Cerebellar nuclear complex (tissue), 1 donor: ENCODE measurements at places on chromosomes 2 and 18.

- DNase-seq: no peak
Measured at GRCh38 chr18:9803698-9804516, 81.9 kb upstream of the TXNDC2 start.

GRCh38 chr2:186848873-186849578 lies at the start of gene ZSWIM2:
Gene ZSWIM2, minus strand, starts transcription at chr2:186849170. Its CDS starts 40 bp downstream, at chr2:186849130.
- no peak for DNase-seq

- no peak for DNase-seq
Measured at GRCh38 chr18:77360315-77361190, 110.9 kb downstream of the GALR1 start.

- no peak for DNase-seq
Measured at GRCh38 chr2:230325316-230326243, 1.4 kb upstream of the SP140L start.

DNA sequence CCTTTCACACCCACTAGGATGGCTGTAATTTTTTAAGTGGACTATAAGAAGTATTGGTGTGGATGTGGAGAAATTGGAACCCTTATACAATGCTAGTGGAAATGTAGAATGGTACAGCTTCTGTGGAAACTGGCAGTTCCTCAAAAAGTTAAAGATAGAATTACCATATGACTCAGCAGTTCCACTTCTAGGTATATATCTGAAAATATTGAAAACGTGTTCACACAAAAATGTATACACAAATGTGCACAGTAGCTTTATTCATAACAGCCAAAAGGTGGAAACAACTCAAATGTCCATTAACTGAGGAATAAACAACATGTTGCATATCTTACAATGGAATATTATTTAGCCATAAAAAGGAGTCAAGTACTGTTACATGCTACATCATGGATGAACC lies 17.7 kb downstream of the TANK start:
- DNase-seq: no peak

- no peak for DNase-seq
Measured at GRCh38 chr2:174080672-174081121, 115.5 kb upstream of the SP3 start.

DNA sequence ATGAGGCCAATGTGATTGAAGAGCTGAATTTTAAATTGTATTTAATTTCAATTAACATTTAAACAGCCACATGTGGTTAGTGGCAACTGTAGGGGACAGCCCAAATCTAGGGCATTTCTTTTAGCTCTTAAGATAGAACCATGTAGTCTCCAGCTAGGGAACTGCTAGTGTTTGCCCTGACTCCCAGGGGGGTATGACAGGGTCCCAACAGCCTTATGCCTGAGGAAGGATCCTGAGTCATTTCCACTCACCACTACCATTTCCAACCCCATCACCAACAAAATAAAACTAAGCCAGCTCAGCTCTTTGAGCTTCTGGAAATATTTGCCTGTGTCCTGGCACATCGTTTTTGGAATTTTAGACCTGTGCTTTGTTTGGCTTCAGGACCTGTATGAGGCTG lies 13.7 kb upstream of the GMCL1 start:
- DNase-seq: no peak

DNA sequence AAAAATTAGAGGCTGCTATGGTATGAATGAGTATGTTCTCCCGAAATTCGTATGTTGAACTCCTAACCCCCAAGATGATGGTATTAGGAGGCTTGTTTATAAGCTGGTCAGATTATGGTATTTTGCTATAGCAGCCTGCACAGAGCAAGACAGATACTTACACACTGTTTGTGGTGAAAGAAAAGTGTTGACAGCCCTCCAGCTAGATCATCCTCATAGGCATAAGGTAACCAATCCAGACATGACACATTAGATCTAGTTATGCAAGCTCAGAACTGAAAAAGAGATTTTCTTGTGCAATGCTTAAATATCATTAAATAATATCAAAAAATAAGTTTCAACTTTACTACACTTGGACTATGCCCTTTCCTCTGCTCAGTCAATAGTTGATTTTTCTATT lies 107.1 kb downstream of the ABCA12 start:
- no peak for DNase-seq

- no peak for DNase-seq
Measured at GRCh38 chr2:71071681-71072398, 3.4 kb downstream of the NAGK start.

- no peak for DNase-seq
Measured at GRCh38 chr2:150608341-150608740, 120.9 kb upstream of the RND3 start.

- no peak for DNase-seq
Measured at GRCh38 chr2:46497766-46498165, 18.4 kb downstream of the TMEM247 start.

- DNase-seq: no peak
Measured at GRCh38 chr2:73013936-73014335, 57.6 kb downstream of the SFXN5 start.

- no peak for DNase-seq
Measured at GRCh38 chr18:79570266-79571201, 109.1 kb upstream of the CTDP1 start.

DNA sequence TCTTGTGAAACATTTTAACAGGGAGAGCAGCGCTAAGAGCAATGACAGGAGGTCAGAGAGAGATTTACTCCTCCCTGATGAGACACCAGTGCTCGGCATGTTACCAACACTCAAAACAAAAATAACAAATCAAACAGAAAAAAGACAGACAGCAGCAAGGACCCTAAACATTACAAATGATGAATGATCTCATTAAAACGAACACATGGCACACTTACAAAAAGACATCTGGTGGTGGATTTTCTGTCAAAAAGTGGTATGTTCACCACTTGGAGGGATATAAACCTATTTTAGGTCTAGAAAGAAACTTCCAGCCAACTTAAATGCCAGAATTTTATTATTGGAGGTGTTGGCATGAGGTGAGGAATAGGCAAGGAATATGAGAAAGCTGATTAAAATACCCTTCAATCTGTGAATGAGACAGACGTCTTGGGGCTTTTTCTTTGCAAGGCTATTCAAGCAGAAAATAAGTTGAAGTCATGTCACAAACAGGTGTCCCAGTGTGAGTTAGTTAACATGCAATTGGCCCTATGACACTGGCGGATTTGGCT lies 112.8 kb downstream of the PRELID3A start:
- no peak for DNase-seq

DNA sequence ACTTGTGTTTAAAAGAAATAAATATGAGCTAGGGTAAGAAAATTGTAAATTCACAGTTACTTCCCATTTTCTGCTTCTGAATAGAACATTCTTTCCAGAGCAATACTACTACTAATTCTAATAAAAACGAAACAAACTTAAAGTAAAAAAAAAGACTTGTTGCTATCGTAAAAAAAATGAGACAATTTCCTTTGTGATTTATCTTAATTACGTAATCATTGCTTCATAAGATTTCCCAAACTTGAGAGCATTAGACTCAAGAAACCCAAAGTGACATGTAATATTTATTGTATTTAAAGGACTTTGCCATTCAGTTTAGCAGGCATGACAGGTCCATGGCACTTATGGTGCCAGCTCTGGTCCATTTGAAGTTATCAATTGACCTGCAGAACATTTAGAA lies 153.8 kb downstream of the AQP4 start:
- DNase-seq: no peak

DNA sequence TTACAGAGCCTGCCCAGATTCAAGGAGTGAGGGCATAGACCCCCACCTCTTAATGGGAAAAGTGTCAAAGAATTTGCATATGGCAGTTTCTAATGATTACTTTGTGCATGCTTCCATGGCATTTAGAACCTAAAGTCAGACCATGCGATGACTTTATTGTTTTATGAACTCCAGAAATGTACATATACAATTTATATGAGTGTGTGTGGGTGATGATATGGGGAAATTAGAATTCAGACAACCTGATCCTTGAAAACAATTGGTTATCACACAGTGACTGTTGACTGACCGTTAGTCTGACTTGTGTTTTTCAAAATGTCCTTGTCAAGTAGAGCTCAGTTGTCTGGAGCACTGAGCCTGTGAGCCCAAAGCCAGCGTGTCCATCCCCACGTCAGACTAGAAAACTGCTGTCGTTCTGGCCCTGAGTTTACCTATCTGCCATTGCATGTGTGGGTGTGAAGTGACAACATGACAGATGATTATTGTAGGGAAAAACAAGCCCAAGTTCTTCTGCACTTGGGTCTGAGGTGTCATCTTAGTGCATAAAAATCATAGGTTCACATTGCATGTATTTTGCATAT lies 128.4 kb downstream of the MYO3B start:
- DNase-seq: no peak

DNA sequence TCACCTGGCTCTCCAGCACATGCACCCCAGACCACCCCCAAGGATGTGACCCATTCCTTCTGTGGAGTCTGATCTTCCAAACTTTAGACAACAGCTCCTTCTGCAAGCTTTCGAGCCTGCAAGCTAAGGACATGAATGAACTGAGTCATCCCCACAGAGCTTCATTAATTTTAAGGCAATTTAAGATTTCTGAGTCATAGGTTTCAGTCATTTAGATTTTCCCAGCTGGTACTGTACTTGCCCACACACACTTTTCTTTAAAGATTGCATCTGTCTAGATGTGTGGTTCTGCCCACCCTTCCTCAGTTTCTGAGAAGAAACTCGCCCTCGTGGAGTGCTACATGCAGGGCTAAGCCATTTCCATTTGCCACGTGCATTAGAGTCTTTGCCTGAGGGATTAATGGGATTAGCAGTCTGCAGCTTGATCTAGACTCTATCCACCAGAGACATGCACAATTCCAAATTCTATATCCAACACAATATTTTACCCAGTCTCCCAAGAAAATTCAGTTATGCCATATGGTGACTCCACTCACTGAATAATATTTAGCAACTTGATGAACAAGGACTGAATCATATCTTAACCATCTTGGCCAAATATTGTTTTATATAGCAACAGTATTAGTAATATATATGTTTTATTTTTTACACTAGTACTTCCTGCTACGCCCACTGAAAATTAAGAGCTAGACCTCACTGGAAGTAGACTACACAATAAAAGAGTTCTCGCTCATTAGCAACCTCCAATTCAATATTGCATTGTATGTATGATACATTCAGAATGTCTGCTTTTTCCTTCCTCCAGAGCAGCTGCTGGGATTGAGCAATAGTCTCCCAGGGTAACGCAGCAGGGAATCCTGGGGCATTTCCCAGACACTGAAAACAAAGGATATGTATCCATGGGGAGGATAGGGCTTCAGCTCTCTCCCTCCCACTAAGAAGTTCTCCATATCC lies 14.3 kb upstream of the TRIB2 start:
- no peak for DNase-seq

- DNase-seq: no peak
Measured at GRCh38 chr2:169979025-169979424, 151.8 kb downstream of the UBR3 start.

- DNase-seq: no peak
Measured at GRCh38 chr2:37414470-37414949, 70.1 kb downstream of the QPCT start.

- no peak for DNase-seq
Measured at GRCh38 chr2:80266231-80266630, 38.3 kb downstream of the LRRTM1 start.

- DNase-seq: no peak
Measured at GRCh38 chr2:38170067-38170466, 94.1 kb upstream of the CYP1B1 start.

GRCh38 chr2:73104933-73105332 lies 7.8 kb downstream of the RAB11FIP5 start:
- DNase-seq: no peak

- no peak for DNase-seq
Measured at GRCh38 chr2:128396500-128396891, 77.8 kb upstream of the HS6ST1 start.

DNA sequence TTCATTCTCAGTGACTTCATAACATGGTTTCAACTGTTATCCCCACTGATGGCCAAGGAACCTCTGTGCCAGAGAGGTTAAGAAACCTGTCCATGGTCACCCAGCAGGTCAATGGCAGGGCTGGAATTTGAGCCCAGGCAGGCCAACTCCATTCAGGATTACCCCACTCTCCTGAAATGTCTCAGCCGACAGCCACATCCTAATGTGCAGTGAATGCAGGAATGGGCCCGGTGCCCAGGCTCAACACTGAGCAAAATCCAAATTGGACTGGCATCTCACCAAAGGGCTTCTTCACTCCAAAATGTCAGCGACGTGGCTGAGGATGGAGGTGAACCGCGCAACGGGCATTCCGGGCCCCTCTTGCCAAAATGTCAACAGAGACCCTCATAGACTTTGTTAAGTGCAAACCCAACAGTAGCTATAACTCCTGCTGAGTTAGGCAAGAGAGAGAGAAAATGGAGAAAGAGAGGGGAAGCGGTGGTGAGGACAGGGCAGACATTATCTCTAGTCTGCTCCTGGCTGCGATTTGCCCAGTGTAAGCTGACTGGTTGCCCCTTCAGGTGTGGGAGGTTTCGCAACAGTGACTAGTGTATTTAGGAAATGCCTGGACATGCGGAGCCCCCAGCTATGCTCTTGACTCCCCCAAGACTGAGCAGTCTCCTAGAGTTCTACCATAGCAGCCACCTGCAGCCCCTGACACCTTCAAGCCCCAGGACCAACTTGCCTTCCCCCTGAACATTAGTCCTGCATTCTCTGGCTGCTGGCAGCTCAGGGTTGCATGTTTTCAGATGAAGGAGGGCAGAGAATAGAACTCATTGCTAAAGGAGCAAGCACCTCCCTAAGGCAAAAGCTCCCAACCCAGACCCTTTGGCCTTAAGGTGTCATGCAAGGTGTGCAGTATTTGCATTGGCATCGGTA lies 167.7 kb downstream of the ANAPC1 start:
- DNase-seq: no peak

DNA sequence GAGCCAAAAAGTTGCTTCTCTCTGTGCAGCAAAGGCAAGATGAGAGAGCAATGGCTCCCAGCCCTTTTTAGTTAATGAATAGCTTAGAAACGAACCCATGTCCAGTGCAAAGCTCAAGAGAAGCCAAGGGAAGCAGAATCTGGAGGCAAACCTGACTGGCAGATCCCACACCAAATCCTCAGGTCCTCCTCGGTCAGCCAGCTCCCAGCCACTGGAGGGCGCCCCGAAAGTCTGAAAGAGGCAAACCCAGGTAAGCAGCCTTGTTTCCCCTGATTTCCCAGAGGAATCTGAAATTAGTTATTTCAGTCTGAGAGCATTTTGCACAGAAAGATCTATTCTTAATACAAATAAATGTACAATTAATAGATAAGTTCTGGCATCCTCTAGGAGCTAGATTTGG lies 71.3 kb upstream of the PID1 start:
- no peak for DNase-seq

- no peak for DNase-seq
Measured at GRCh38 chr2:230208576-230208975, 11.2 kb downstream of the SP110 start.

DNA sequence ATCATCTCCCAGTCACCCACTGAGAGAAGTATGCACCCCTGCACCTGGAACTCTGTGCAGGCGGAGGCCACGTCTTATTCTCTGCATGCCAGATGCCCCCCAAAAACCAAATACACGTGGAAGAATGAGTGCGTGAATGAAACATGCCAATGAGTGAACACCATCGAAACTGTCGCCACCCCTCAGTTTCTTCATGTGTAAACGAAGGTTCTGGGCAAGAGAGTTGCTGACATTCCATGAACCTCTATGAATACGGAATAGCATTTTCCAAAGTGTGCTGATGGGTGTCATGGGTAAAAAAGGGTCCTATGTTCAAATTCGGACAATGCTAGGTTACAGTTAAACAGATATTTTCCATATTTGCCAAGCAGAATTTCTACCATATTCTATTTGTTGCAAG lies 19.8 kb downstream of the FER1L5 start:
- DNase-seq: no peak

- no peak for DNase-seq
Measured at GRCh38 chr2:72515696-72516095, 310.1 kb downstream of the EXOC6B start.
